ENCODE measurements at places on chromosomes 12 and 14. TPM values are rescaled to one million over a fixed set of nuclear protein-coding genes. Genes with fewer than 3 reads are reported as not detected.
A peak's percentile ranks its signal among the peaks of the same experiment; 100 is the strongest.

DNA sequence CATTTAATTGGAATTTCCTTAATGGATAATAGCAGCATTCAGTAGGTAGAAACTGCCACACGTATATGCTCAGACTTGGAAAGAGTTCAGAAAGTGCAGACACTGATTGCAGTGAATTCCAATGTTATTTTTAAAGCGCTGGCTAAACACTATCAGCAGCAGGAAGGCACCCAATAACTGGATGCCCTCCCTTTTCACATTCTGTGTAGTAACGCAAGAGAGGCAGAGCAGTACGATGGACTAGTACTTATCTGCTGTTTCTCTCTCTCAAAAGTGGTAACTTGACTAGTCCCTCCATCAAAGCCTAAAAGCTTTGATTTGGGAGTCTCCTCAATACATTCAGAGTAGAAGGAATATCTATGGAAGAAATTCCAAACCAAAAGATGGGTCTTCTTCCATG, 791.0 kb downstream of the TMTC2 start:
- no peak for DNase-seq

- DNase-seq: peak; percentile 19
These were observed 68.5 kb downstream of the PPFIBP1 start for GRCh38 chr12:27592548-27592947.

- DNase-seq: no peak
These were observed 69.5 kb upstream of the LMO3 start for GRCh38 chr12:16675438-16675837.

DNA sequence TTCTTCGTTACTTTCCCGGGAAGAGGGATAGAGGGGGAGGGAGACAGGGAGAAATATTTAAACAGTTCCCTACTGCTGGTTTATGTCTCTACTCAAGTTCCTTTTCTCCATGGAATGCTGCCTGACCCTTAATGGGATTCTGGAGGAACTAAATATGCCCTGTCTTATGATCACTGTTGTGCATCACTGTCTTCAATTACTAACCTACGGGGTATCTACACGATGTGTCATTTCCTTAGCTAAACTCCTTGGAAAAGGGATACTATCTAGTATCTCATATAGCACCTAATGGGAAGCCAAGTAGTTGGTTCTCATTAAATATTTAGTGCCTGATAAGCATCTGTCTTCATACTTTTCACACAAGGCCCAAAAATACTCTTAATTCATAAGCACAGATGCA, 37.5 kb upstream of the FBLN5 start:
- no peak for DNase-seq

- peak; percentile 24 for DNase-seq
These were observed 20.4 kb downstream of the ACVR1B start for GRCh38 chr12:51971679-51972421.

GRCh38 chr12:113647048-113647447, 175.4 kb upstream of the LHX5 start:
- DNase-seq: no peak

- DNase-seq: peak; percentile 49
These were observed 6.0 kb downstream of the TMCC3 start for GRCh38 chr12:94644141-94644979.

DNA sequence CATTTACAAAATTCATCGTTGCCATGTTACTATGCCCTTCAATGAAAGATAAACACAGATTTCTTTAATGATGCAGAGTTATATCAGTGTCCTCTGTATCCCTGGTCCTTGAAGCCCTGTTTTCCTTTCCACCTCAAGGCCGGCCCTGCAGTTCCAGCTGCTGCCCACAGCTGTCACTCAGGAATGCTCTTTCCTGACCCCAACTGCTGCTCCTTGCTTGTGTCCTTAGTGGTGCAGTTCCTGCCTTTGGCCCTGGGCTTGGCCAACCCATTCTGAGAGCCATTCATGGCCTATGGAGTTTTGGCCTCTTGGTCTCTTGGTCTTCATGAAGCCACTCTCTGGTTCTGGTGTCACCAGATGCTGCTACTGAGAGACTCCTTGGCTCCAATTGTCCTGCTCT, 93.1 kb downstream of the GAS2L3 start:
- DNase-seq: no peak

- no peak for DNase-seq
These were observed 33.1 kb upstream of the MMP19 start for GRCh38 chr12:55875704-55876467.

Gene PMEL
- 1.3 TPM for total RNA-seq

Gene C12orf56
- total RNA-seq: not detected

Gene LRTM2
- total RNA-seq: under 0.01 TPM

Gene MYH6
- under 0.01 TPM for total RNA-seq

Gene KRT73
- total RNA-seq: 0.27 TPM
